Hematopoietic multipotent progenitor cell (in vitro differentiated cells): ENCODE measurements at places on chromosomes 3 and 15. TPM values are rescaled to one million over a fixed set of nuclear protein-coding genes. Genes with fewer than 3 reads are reported as not detected.

The ACTRT3 gene
- total RNA-seq: 2.4 TPM

The PRSS50 gene
- under 0.01 TPM for total RNA-seq

The VIPR1 gene
- total RNA-seq: 1.1 TPM

The WNT7A gene
- not detected for total RNA-seq

DNA sequence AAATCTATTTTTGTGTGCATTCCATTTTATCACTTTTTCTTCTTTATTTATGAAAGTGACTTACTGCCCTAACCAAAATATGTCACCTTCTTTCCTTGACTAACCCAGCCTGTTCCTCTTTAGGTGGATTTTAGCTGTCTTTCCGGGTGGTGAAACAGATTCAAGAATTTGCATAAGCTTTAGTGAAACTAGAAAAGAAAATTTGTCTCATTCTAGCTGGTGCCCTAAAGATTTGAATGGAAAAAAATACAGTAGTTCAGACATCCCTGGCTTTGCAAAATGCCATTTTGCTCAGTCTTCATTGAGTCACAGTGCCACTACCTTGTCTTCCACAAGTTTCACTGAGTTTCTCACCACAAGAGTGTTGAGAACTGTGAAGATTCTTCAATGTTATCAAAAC lies 28.2 kb upstream of the CCDC50 start:
- no peak for DNase-seq

DNA sequence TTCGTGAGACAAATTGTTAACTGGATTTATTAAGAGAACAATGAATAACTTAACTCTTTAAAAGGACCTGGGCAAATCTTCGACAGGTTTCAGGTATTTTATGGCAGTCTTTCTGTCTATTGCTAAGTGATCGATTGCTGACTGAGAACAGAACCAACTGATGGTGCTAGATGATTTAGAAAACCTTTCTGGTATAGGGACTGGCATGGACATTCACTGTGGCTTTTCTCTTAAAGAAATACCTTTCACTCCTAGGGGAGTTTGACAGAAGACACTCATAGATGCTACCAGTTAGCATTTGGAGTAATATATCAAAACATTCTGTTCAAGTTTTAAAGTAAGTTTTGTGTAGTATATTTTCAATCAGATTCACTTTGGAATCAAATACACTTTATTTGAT lies 654 bp downstream of the PPARG start:
- DNase-seq: no peak

GRCh38 chr3:185330238-185330637 lies 32.7 kb upstream of the MAP3K13 start:
- DNase-seq: no peak

DNA sequence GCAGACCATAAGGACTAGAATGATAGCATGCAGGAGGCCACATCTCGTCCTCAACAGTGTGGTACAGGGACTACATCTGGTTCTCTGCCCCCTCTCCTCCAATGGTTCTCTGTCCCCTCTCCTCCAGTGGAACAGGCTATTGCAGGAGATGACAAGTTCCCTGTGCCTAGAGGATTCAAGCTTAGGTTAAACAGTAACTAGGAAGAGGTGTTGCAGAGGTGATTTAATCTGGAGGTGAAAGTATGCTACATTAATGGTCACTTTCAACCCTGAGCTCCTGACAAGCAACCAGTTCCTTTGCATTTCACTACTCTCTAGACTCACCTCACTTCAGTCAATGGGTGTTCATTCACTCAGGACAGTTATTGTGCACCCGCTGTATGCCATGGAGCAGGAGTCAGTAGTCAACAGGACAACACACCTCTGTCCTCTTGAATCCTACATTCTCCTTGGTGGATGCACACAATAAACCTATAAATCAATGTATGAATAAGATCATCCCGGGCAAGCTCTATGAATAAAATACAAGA lies 16.0 kb downstream of the SPATA12 start:
- no peak for DNase-seq
